Vagina (tissue), 2 donors: ENCODE measurements at places on chromosomes 4 and X.

GRCh38 chr4:186628058-186628711, 72.8 kb upstream of the MTNR1A start:
- no peak for DNase-seq

DNA sequence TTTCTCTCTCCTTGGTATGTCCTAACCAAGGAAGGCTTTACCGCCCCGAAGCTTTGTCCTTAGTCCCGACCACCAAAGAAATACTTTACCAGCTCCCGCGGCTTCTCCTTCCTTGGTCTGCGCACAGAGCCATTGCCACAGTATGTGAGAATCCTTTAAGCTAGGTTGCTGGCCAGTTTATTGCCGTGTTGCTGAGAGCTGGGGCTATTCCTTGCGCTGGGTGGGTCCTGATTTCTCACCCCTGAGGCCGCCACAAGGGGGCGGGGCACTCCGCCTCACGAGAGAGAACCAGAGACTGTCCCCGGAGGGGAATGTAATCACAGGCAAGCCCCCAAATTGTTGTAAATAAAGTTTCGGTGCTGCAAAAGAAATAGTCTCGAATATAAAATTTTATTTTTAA, 331.0 kb upstream of the PCDH10 start:
- DNase-seq, result no peak

DNA sequence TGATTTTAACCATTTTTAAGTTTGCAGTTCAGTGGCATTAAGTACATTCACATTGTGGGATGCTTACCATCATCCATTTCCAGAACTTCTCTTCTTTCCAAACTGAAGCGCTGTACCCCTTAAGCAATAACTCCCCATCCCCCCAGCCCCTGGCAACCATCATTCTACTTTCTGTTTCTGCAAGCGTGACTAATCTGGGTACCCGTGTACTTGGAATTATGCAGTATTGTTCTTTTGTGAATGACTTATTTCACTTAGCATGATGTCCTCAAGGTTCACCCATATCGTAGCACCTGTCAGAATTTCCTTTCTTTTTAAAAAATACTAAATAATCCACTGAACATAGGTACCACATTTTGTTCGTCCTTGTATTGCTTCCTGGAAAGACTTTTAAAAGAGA, 32.9 kb downstream of the USP9X start:
- DNase-seq, result no peak

DNA sequence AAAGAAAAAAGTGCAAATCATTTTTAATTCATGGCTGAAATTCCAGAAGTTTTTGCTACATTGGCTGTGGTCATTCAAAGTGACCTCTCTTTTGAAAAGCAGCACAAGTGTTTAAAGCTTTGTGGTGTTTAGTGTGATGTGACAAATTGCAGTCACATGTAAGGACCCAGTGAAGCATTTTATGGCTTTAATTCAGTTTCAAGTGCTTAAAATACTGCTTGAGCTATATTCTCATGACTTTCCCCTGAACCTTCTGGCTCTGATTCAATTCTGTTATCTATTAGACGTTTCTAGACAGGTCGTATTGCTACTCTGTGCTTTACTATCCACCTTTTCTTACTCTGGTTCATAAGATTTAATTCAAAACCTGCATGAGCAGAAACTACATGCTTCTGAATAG, 105.8 kb downstream of the FAT4 start:
- DNase-seq, result no peak

DNA sequence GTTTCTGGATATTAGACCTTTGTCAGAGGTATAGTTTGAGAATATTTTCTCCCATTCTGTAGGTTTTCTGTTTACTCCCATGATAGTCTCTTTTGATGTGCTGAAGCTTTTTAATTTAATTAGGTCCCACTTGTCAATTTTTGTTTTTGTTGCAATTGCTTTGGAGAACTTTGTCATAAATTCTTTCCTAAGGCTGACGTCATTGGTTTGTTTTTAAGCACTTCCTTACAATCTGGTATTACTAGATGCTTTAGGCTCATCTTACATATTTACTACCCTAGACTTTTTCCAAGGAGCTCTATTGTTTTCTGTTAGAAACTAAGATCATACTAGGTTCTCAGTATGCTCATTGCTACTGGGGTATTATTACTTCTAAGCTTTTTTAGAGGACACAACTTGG, 806.3 kb downstream of the PDHA2 start:
- DNase-seq, result no peak

- DNase-seq, result no peak
Measured at GRCh38 chr4:79330720-79331119, 4.9 kb upstream of the NAA11 start.

DNA sequence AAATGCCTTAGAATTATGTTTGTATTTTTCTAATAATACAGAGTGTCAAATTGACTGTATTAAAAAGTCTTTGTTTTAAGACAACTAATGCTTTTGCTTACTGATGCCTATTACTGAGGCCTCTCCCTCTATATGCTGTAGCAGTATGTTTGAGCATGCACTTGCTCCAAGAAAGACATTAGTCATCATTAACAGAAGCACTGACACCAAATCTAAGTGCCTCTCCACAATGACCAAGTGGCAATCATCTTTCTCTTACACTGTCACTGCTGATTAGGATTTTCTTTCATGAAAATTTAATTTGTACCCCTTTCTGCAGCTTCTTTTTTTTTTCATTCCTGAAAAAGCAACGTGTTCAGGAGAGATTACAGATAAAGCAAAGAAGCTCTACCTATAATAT, 11.1 kb upstream of the MAB21L2 start:
- no peak for DNase-seq

DNA sequence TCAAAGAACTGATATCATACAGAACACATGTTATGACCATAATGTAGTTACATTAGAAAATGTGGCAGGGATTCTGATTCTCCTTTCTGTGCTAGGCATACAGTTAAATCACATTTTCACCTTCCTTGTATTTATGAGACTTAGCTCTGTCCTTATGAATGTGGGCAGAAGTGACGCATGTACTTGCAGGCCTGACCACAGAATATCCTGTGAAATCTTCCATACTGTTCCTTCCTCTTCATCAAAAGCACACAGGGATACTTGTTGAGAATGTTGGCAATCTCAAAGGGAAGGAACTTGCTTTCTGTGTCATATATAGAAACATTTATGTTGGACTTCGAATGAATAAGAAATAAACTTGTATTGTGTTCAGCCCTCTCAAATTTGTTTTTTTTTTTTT, 17.2 kb upstream of the MYOZ2 start:
- DNase-seq, result no peak

DNA sequence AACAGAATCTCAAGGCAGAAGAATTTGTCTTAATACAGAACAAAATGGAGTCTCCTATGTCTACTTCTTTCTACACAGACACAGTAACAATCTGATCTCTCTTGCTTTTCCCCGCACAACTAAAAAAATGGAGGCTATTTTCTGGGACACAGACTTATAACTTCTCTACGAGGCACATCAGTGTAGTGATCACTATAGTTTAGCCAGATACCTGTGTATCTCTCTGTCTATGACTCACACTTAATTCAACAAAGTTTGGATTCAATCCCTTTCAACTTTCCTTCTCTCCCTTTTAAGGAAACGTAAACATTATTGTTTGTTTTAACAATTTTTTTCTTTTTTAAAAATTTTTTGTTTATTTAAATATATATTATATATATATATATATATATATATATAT, 29.4 kb downstream of the APELA start:
- DNase-seq, result no peak

- DNase-seq, result no peak
Measured at GRCh38 chrX:107429090-107429489, 20.4 kb upstream of the FRMPD3 start.

DNA sequence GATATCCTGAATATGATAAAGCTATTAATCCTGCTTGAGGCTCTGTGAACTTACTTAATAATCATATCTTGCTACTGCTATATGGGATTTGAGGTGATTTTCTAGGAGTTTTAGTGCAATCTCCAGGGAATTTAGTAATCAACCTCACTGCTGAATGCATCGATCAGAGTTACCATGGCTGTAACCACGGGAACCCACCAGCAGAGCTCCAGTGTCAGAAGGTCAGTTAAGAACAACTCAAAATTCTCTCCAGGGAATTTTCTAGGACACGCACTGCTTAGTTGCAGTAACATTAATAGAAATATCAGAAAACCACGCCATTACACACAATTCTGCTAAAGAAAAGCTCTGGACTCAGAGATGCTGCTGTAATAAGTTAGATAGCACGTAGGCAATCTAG, 1477.2 kb upstream of the TENM3 start:
- no peak for DNase-seq

GRCh38 chr4:24476282-24476681, 108.1 kb downstream of the DHX15 start:
- DNase-seq, result no peak
